ENCODE measurements at places on chromosomes 11 and 22.

DNA sequence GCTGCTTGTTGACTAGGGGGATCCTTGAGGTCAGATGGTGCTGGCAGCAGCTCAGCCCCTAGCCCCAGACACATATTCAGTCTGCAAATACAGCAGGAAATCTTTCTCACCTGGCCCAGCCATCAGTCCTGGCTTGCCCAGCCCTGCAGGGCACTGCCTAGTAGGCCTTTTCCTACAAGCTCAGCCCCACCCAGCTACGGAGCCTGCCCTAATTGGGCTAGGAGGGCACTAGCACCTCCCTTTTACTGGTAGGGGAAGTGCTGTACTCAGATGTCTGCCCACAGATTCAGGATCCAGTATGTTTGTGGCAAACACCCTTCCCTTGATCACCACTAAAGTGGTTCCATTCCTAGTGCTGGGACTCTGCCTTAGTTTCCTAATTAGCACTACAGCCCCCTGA, 257.1 kb upstream of the CADM1 start:
- no peak for DNase-seq

DNA sequence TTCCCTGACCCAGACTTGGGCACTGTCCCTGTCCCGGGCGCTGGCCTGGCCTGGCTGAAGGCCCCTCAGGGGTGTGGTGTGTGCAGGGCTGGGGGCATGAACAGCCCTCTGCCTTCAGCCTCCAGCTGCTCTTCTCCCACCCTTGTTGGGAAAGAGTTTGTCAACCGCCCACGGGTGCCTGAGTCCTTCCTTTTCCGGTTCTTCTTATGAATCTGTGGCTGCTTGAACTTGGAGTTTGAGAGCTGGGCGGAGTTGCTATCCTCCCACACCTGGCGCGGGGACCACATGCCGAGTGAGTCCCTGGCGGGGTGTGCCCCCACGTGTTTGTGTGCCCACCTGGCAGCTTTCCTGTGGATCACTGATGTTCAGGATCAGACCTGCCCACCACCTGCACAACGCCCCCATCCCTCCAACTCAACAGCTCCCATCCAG, 13.4 kb downstream of the NFAM1 start:
- no peak for DNase-seq

- DNase-seq: no peak
These were observed 36.9 kb upstream of the TMEM123 start for GRCh38 chr11:102489186-102490145.

DNA sequence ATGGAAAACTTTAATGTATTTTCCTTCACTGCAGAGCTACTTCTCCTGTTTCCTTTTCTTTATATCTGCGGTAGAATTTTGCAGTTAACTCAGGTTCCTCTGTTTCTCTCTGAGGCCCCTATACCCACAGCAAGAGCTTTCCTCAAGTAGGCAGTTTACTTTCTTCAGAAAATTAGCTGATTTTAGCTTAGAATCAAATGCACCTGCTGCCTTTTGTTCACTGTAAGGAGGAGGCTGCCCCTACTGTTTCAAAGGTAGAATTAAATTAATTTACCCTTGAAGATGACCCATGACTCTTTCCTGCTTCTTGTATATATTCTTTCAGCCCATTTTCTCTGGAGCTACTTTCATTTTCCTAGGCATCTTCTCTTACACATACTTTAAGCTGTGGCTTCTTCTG, 68.7 kb upstream of the GDPD4 start:
- no peak for DNase-seq

DNA sequence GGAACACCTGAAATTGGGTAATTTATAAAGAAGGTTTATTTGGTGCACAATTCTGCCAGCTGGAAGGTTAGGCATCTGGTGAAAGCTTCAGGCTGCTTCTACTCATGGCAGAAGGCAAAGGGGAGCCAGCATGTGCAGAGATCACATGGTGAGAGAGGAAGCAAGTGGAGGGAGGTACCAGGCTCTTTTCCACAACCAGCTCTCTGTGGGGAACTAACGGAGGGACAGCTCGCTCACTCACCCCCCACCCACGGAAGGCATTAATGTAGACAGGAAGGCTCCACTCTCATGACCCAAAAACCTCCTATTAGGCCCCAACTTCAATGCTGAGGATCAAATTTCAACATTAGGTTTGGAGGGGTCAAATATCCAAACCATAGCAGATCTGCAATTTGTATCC, 75.6 kb upstream of the ARHGAP32 start:
- no peak for DNase-seq

DNA sequence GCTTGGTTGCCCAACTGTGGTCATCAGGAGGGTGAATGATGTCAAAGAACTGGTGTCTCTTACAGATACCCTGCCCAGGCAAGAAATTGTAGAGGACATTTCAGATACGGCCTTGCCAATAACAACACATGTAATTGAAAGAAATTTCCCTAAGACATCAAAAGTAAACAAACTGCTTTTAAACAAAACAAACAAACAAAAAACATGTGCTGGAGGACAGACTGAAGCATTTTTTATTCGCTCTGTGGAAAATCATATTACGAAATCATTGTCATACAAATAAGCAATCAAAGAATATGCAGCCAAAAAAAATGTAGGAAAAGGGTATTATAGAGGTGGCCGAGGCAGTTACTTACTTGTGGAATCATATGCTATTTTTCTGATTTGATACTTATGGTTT, 52.1 kb upstream of the MYEOV start:
- no peak for DNase-seq

- no peak for DNase-seq
These were observed 52.1 kb downstream of the LHFPL7 start for GRCh38 chr22:24894220-24894975.

Data from activated effector memory CD4-positive, alpha-beta T cell treated with Interleukin-2 at 50 U/mL for 16 hours (primary cell).